ENCODE measurements at places on chromosomes 7 and 10.

GRCh38 chr10:112723876-112724275 is 226.2 kb upstream of the TCF7L2 start:
- H3K27me3 ChIP-seq: no peaks in the 10 kb centered on the region
- DNase-seq: no peak
- H3K4me3 ChIP-seq: no peak overlapping the region
- no peaks in the 10 kb centered on the region for H3K4me1 ChIP-seq
- H3K27ac ChIP-seq: no peak overlapping the region
- H3K36me3 ChIP-seq: no peaks in the 10 kb centered on the region

DNA sequence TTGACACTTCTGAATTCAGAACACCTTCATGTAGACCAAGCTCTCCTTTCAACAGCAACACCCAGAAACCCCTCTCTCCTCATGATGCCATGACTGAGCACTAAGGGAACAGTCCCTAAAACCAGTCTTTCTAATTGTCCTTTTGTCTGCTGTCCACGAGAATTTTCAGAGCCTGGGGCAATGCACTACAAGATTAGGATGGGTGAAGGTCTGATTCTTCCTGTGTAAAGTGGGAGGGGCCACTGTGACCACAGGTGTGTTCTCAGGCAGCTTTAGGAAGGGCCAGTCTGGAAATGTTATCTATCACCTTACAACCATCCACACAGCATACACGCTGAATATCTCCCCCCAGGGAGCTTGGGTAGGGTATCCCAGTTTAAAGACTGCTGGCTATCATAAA is 7.9 kb downstream of the PAXIP1 start:
- no peak overlapping the region for H3K27ac ChIP-seq
- no peaks in the 10 kb centered on the region for H3K36me3 ChIP-seq
- H3K4me1 ChIP-seq: peaks cover 6% of the 10 kb centered on the region
- DNase-seq: no peak

DNA sequence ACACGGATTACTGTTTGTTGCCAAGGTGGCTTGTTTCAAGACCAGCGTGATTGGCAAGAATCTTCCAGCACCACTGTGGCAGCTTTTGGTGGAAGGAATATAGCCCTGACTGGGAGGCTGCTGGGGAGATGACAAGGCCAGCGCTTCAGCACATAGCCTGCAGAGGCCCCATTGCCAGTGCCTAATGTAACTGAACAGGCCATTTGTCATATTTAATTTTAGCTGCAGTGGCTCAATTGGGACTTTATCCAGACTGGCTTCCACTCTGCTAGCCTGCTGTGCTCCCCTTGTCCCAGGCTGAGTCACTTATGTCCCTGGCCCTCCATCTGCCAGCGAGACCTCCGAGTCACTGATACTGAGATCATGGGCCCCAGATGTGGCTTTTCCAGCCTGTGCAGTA is 483.1 kb downstream of the GALNT17 start:
- no peaks in the 10 kb centered on the region for H3K36me3 ChIP-seq
- H3K4me3 ChIP-seq: no peak overlapping the region
- no peak overlapping the region for H3K27ac ChIP-seq
- no peak for DNase-seq
- H3K4me1 ChIP-seq: peaks cover 9% of the 10 kb centered on the region

GRCh38 chr7:69827558-69827957 is 229.3 kb downstream of the AUTS2 start:
- H3K4me3 ChIP-seq: no peak overlapping the region
- no peaks in the 10 kb centered on the region for H3K27me3 ChIP-seq
- no peaks in the 10 kb centered on the region for H3K36me3 ChIP-seq
- peaks cover 20% of the 10 kb centered on the region for H3K4me1 ChIP-seq
- H3K27ac ChIP-seq: no peak overlapping the region

GRCh38 chr10:44332465-44332864 is 52.4 kb downstream of the CXCL12 start:
- H3K27me3 ChIP-seq: no peaks in the 10 kb centered on the region
- DNase-seq: peak; percentile 40
- H3K27ac ChIP-seq: no peak overlapping the region
- no peaks in the 10 kb centered on the region for H3K36me3 ChIP-seq
- H3K4me1 ChIP-seq: no peaks in the 10 kb centered on the region

DNA sequence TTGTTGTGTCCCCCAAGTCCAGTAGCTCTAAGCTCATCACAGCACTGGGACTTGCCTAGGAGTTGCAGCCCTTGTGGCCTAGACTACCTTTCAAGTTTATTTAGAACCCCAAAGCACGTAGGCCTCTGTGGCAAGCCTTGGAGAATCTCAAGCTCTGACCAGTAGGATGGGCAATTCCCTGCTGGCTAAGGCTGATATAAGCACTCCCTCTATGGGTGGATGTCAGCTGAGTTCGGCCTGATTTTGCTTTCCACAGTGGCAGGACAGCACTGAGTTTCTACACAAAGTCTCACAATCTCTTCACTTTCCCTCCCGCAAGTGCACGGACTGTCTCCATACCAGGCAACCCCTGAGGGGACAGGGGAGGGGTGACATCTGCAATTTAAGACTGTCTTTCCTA is 886.4 kb upstream of the LRRN3 start:
- no peaks in the 10 kb centered on the region for H3K4me1 ChIP-seq
- H3K36me3 ChIP-seq: no peaks in the 10 kb centered on the region
- H3K27me3 ChIP-seq: no peaks in the 10 kb centered on the region
- no peak for DNase-seq

GRCh38 chr10:43983856-43984271 is 335.2 kb upstream of the ZNF32 start:
- H3K36me3 ChIP-seq: no peaks in the 10 kb centered on the region
- no peak for DNase-seq
- no peak overlapping the region for H3K4me3 ChIP-seq
- no peaks in the 10 kb centered on the region for H3K4me1 ChIP-seq

GRCh38 chr10:108785011-108785410 is 1138.3 kb downstream of the XPNPEP1 start:
- DNase-seq: no peak
- H3K27me3 ChIP-seq: no peaks in the 10 kb centered on the region
- H3K4me1 ChIP-seq: no peaks in the 10 kb centered on the region
- H3K27ac ChIP-seq: no peak overlapping the region
- no peaks in the 10 kb centered on the region for H3K36me3 ChIP-seq

DNA sequence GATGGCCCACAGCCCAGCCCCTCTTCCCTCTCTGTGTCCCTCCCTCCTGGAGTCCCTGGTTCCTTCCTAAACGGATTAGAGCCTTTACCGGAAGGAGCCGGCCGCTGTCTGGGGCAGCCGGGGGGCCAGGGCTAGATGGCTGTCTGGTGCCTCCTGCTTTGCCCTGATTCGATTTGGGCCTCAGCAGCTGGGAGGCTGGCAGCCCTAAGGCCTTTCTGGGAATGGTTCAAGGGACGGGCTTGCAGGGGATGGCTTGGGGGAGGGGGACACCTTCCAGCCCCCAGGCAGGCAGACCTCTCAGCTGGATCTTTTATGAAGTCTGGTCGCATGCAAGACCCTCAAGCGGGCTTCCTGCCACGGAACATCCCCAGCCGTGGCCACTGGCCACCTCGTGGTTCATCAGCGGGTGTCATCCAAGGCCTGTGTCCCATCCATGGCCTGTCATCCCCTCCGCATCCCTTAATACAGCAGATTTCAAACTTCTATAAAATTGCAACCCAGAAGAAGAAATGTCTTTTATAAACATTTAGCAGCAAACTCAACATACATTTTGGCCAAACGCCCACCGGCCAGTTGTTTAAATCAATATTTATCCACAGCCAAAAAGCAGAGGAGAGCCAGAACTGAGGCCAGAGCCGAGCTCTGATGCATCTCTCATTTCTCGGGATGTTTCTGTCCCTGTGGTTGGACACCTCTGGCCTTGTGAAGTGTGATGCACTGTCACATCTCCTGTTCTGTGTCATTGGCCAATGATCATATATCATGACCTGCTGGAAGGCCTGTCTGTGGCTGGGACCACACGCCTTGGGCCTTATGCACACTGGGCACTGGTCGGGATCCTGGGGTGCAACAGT is 52.0 kb downstream of the GTF2IRD1 start:
- DNase-seq: no peak
- H3K4me3 ChIP-seq: no peak overlapping the region
- H3K27me3 ChIP-seq: no peaks in the 10 kb centered on the region
- peaks cover 8% of the 10 kb centered on the region for H3K4me1 ChIP-seq
- H3K36me3 ChIP-seq: no peaks in the 10 kb centered on the region
- H3K27ac ChIP-seq: no peak overlapping the region

GRCh38 chr10:118308664-118309063 is 33.5 kb downstream of the FAM204A start:
- DNase-seq: no peak
- no peaks in the 10 kb centered on the region for H3K27me3 ChIP-seq
- H3K36me3 ChIP-seq: peaks cover 4% of the 10 kb centered on the region
- H3K27ac ChIP-seq: no peak overlapping the region

DNA sequence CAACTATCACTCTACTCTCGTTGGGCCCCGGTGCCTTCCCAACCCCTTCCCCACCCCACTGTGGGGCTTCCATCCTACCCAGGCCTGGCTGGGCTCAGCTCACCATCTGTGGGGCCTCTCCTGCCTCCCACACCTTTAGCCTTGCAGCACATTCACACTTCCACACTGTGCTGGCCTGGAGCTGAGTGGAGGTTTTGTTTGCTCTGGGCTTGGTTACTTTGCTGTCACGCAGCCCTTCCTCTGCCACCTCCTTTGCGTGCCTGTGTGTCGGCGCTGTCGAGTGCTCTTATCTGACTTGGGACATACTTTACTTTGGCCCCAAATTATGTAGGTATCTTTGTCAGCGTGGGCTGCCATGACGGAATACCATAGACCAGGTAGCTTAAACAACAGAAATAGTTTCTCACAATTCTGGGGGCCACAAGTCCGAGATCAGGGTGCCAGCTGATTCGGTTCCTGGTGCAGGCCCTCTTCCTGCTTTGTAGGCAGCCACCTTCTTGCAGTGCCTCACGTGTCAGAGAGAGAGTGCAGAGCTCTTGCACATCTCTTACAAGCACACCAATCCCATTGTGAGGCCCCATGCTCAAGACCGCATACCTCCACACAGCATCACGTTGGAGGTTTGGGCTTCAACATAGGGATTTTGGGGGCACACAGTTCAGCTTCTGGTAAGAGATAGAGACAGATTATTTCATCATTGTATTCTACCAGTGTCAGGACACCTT is 89.0 kb downstream of the CUL1 start:
- no peak overlapping the region for H3K4me3 ChIP-seq
- H3K27ac ChIP-seq: no peak overlapping the region
- no peaks in the 10 kb centered on the region for H3K36me3 ChIP-seq
- no peaks in the 10 kb centered on the region for H3K27me3 ChIP-seq

GRCh38 chr10:62912086-62912485 is 95.9 kb upstream of the EGR2 start:
- H3K27ac ChIP-seq: no peak overlapping the region
- H3K4me1 ChIP-seq: no peaks in the 10 kb centered on the region
- H3K27me3 ChIP-seq: no peaks in the 10 kb centered on the region
- no peak overlapping the region for H3K4me3 ChIP-seq
- DNase-seq: no peak

- no peak overlapping the region for H3K27ac ChIP-seq
- no peaks in the 10 kb centered on the region for H3K36me3 ChIP-seq
- no peak for DNase-seq
- peaks cover 14% of the 10 kb centered on the region for H3K4me1 ChIP-seq
- H3K4me3 ChIP-seq: no peak overlapping the region
Measured at GRCh38 chr10:60992636-60993035, 48.7 kb upstream of the RHOBTB1 start.

- no peaks in the 10 kb centered on the region for H3K27me3 ChIP-seq
- H3K27ac ChIP-seq: no peak overlapping the region
- H3K4me1 ChIP-seq: peaks cover 6% of the 10 kb centered on the region
Measured at GRCh38 chr7:45198986-45199385, 41.4 kb downstream of the RAMP3 start.

GRCh38 chr10:5670662-5671375 is 4.4 kb upstream of the ASB13 start:
- no peak overlapping the region for H3K4me3 ChIP-seq
- H3K27me3 ChIP-seq: no peaks in the 10 kb centered on the region
- H3K27ac ChIP-seq: no peak overlapping the region
- H3K36me3 ChIP-seq: no peaks in the 10 kb centered on the region
- peaks cover 13% of the 10 kb centered on the region for H3K4me1 ChIP-seq
- no peak for DNase-seq

DNA sequence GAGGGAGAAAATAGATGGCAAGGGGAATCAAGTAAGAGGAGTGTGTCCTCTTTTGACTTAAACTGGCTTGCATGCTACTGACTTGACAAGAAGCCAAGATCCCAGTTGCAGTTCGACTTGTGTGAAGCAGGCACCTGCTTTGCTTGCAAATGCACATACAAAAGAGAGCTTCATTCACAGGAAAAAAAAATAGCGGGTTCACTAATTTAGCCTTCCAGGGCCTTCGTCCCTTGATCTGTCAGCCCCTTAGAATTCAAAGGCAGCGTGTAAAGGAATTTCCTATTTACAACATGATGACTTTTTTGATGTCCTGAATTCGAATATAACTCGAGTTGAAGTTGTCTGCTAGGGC is 192.1 kb downstream of the CELF2 start:
- no peak overlapping the region for H3K4me3 ChIP-seq
- no peaks in the 10 kb centered on the region for H3K27me3 ChIP-seq
- H3K4me1 ChIP-seq: peaks cover 24% of the 10 kb centered on the region
- no peak for DNase-seq
- H3K36me3 ChIP-seq: no peaks in the 10 kb centered on the region

DNA sequence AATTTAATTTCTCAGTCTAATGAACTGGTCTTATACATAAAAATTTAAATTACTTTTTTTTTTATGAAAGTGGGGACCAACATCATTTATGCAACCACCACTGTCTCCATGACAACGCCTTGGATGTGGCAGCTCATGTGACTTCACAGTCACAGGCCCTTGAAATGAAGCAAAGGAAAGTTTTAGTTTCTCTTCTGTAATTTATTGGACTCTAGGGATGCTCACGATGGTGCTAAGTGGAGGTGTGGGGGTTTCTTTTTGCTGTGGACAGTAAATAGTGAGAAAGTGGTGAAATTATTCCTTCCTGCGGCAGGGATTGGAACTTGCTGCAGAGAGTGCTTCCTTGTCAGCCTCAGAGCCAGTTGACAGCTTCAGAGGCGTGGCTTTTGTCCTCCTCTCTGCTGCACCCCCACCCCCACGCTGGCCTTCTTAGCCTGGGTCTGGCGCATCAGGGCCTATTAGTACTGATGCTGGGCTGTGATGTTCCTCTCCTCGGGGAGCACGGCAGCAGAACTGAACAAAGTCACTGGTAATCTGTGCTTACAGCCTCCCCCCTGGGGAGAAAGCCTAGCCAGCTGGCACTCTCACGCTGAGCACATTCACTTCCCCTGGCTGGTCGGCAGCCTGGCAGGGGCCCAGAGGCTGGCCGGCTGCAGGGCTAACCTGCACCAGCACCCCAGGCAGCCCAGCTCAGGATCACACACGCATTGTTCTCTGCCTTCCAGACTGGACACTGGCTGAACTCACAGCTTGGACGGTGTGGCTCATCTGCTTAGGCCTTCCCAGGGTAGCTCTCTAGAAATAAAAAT is 517.5 kb upstream of the GALNT17 start:
- H3K27me3 ChIP-seq: no peaks in the 10 kb centered on the region
- H3K36me3 ChIP-seq: no peaks in the 10 kb centered on the region
- H3K4me3 ChIP-seq: no peak overlapping the region
- H3K27ac ChIP-seq: no peak overlapping the region

Data from vagina (tissue), 2 donors.